Left lobe of liver (tissue), 2 donors: ENCODE measurements at places on chromosomes 3 and 15.

GRCh38 chr3:114432310-114432709, 138.5 kb downstream of the TIGIT start:
- DNase-seq: no peak

DNA sequence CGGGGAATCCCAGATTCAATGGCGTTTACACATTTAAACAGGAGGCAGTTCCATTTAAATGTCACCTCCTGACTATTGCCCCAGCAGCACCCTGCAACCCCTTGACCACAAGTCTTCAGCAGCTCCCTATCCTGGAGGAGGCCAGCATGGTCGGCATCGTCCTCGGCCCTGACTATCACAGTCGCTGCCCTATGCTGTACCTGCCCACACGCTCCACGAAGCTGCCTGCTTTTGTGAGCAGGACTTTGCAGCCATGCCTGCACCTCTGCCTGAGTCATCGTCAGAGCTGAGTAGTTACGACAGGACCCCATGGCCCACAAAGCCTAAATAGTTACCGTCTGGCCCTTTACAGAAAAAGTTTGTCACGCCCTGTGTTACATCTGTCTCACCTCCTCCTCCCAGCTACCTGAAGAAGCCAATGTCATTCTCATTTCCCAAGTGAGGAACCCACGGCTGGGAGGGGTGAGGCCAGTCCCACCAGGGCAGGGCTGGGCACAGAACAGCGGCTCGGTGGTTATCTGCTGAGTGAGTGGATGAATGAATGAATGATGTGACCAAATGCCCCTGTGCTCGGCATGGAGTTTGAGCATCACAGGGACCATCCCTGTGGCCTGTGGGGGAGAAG, 47.8 kb upstream of the IQSEC1 start:
- no peak for DNase-seq

- DNase-seq: no peak
Observed at GRCh38 chr15:64865126-64865997, 23.6 kb downstream of the PLEKHO2 start.

GRCh38 chr3:119219069-119219468, 21.6 kb downstream of the B4GALT4 start:
- DNase-seq: no peak

DNA sequence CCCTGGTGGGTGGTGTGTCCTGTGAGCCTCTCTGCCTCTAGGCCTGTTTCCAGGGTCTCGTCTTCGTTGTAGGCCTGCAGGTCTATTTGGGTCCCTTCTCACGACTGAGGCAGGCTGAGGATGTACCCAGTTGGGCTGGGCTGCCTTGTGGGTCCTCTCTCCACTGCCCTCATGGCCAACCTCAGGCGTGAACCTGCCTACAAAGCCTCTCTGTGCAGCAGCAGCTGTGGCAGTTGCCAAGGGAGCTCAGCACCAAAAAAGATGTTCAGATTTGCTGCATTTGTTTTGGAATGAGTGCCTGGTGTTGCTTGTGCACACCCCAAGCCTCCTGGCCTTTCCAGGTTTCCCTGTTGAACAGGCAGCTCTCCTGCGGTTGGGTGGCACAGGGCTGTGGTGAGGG, 13.4 kb downstream of the KLF13 start:
- DNase-seq: no peak

GRCh38 chr15:27058939-27059338, 88.0 kb downstream of the GABRG3 start:
- no peak for DNase-seq

DNA sequence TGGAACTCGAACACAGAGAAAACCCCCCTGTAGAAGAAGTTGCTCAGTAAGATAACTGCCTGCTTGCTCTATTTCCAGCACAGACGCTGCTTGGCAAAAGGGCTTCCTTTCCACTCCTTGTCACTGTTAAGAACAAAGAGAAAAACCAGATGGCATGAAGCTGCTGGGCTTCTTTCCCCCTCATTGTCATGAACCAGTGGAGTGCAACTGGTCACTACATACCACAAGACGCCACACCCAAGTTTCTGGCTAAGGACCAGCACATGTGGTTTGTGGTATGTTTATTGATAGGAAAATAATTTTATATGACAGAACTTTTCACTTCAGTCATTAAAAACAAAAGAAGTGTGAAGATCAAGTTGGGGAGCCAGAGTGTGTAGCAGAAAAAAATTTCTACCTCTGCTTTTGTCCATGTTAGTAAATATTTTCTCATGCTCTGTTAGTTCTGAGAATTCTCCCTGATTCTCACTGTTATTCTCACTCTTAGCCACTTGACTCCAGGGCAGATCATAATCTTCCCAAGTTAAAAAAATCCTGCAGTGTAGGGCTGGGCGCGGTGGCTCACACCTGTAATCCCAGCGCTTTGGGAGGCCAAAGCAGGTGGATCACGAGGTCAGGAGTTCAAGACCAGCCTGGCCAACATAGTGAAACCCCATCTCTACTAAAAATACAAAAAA, 37.9 kb downstream of the CLK3 start:
- no peak for DNase-seq

GRCh38 chr3:150613709-150614480, 10.8 kb downstream of the SELENOT start:
- no peak for DNase-seq

- no peak for DNase-seq
Observed at GRCh38 chr3:42656680-42657610, 3.4 kb downstream of the ZBTB47 start.

DNA sequence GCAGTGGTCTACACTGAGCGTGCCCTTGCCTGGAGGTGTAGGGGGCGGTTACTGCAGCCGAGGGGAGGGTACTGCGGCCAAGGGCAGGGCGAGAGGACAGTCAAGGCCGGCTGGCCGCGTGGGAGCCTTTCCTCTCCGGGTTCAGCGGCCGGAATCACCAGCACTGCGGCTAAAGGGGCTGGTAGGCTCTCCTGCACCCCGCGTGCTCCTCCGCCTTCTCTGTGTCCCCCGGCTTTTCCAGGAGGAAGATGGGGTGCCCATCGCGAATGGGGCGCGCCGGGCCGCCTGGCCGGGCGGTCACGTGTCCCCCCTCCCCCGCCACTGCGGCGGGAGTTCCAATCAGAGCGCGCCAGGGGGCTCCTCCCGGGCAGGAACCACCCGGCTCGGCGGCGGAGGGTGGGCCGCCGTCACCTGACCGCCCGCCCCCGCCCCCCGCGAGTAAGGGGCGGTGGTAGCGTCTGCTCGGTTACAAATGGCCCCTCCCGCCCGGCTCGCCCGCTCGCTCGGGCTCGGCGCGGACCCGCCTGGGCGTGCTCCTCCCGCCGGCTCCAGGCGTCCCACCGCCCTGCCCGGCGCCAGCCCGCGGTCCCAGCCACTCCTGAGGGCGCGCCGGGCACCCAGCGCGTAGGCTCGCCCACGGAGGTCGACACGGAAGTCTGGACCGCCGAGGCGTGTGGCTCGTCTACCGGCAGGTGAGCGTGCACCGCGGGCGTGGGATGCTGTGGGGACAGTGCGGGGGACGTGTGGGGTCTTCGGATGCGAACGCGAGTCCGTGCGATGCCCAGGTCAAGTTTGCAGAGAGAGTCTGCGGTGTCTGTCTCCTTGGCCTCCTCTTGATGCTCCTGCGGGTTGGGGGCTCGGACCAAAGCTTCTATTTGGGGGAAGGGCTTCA, 242.6 kb upstream of the TOPAZ1 start:
- DNase-seq: no peak

GRCh38 chr15:83446904-83447709, at the start of gene SH3GL3:
Gene SH3GL3 (plus strand): TSS chr15:83447341. CDS start chr15:83447534, 193 bp downstream.
- peak; percentile 58 for DNase-seq

- DNase-seq: no peak
Observed at GRCh38 chr15:56736881-56737707, 3.8 kb upstream of the ZNF280D start.

- no peak for DNase-seq
Observed at GRCh38 chr3:171064461-171064860, 37.9 kb upstream of the SLC2A2 start.

GRCh38 chr15:53563627-53564026, 195.8 kb downstream of the WDR72 start:
- DNase-seq: no peak

DNA sequence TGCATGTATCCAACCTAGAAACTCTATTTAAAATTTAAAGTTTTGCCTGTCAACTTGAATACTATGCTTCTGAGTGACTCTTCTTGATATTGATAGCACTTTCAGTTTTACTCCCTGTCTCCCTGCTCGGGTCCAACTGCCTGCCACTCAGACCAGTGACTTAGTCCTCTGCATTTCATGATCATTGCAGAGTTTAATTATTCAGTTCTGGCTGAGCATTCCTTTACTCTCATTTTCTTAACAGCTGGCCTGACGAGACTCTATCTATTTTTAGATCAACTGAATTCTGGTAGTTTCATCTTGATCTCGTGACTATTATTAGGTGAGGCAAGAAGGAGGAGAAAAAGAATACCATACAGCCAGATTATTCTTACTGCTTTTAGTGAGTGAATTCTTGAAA, 617.4 kb downstream of the SI start:
- DNase-seq: no peak

DNA sequence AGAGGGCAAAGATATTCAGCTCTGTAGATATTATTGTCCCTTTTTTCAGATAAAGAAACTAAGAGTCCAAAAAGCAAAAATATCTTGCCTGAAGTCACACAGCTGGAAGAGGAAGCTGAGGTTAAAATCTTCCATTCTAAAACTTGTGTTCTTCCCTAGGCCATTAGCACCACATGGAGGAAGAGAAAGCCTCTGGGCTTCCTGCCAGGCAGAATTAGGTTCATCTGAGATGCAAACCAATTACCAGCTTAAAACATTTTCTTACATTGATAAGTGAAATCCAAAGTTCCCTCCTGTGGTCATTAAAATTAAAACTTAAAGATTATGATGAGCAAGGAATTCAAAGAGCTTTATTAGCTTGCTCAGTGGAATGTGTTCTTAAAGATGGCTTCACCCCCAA, 235.3 kb upstream of the SETMAR start:
- DNase-seq: no peak

DNA sequence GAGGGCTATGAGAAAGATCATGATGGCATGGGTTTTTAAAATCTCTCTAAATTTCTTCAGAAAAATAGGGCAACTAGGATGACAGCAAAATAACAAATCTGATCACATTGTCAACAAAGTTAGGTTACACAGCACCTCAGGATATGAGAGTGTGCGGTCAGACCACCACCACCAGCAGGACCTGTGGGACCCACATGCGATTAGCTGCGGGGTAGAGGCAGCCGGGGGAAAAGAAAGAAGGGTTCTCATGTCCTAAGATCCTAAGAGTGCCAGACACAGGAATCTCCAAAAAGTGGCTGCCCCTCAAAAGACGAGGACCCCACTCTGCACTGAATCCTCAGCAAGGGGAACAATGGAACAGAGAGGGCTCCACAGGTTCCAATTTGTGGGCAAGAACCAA, 15.6 kb downstream of the CHRNA3 start:
- DNase-seq: no peak

GRCh38 chr3:131402391-131403039, 20.9 kb downstream of the NUDT16 start:
- no peak for DNase-seq

- no peak for DNase-seq
Observed at GRCh38 chr3:194869482-194870169, 183.9 kb downstream of the FAM43A start.

- DNase-seq: no peak
Observed at GRCh38 chr3:53938645-53939044, 47.0 kb upstream of the SELENOK start.

DNA sequence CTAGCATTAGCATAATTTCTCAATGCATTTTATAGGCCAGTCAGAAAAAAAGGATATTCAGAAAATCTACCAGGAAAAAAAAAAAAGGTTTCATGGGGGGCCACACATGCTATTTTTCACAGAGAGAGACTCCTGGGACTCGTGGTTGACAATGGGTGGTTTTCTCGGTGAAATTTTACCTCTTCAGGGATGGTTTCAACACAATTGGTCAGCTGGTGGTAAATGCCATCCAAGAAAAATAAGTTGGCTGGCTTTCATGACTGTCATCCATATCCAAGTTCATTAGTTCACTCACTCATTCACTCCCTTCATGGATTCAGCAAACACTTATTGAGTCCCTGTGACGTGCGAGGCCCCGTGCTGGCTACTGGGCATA, 217.3 kb downstream of the SHQ1 start:
- no peak for DNase-seq

- no peak for DNase-seq
Observed at GRCh38 chr3:48715174-48715800, 1.7 kb downstream of the IP6K2 start.

- no peak for DNase-seq
Observed at GRCh38 chr3:31744913-31745312, 212.2 kb downstream of the STT3B start.

- DNase-seq: peak; percentile 30
Observed at GRCh38 chr3:133884054-133884886, 11.4 kb downstream of the RAB6B start.

- no peak for DNase-seq
Observed at GRCh38 chr3:39132096-39133092, 21.0 kb downstream of the CSRNP1 start.

DNA sequence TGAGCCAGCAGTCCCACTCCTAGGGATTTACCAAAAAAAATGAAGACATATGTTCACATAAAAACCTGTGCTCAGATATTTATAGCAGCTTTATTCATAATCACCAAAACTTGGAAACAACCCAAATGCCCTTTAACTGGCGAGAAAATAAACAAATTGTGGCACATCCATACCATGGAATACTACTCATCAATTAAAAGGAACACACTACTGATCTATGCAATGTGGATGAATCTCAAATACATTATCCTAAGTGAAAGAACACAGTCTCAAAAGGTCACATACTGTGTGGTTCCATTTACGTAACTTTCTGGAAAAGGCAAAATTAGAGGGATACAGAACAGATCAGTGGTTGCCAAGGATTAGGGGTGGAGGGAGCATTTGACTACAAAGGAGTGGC, 394.5 kb downstream of the SHQ1 start:
- no peak for DNase-seq

DNA sequence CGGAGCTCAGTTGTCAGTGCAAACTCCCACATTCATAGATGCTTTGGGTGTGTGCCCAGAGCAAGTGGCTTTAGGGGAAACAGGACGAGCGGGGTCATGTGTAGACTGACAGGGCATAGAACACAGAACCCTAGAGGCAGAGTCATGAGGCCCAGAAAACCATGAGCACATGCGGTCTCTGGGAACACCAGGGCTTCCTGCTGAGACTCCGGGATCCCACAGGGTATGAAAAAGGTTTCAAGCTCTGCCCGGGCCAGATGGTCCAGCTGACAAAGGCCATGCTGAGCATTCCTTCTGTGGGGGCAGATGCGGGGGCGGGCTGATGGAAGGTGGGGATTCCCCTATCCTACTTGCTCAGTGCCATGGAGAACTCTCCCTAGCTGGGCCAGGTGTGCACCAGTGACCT, 44.8 kb downstream of the ROPN1B start:
- no peak for DNase-seq

- no peak for DNase-seq
Observed at GRCh38 chr15:74123658-74124057, 6.7 kb upstream of the ISLR2 start.

- DNase-seq: no peak
Observed at GRCh38 chr3:133797396-133798105, 8.1 kb upstream of the SRPRB start.

DNA sequence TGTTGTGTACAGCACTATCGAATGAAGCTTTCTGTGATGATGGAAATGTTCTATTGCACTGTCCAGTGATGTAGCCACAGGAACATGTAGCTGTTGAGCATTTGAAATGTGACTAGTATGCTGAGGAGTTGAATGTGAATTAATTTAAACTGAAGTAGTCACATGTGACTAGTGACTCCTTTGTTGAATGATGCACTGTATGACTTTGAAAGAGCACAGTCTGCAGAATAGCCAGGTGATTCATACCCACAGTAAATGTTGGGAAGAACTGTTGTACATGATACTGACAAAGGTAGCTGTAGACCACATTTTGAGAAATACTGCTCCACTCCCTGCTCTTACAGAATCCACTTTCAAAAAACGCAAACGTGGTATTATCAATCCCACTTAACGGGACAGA, 34.0 kb upstream of the ACTL6A start:
- DNase-seq: no peak

GRCh38 chr3:9110802-9111201, 138.6 kb downstream of the SRGAP3 start:
- no peak for DNase-seq
